Fibroblast of mammary gland (primary cell): ENCODE measurements at places on chromosomes 5 and 9.

DNA sequence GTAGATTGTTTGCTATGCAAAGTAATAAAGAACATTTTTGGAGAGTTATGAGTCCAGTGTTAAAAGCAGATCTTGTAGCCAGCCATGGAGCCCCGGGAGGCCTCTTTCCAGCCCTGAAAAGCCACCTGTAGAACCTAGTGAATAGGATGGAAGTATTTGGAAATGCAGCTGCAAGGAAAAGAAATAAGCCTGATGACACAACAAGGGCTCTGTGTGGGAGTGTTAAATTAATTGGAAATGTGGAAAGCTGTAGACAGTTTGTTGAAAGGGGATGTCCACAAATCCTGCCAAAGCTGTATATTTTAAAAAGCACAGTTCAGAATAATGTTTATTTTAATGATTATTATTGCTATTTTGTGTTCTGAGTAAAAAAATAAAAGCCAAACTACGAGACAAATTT, 152.5 kb upstream of the GHR start:
- no peak for DNase-seq

GRCh38 chr5:61298580-61298979, 33.5 kb upstream of the ZSWIM6 start:
- DNase-seq = no peak

- DNase-seq = no peak
Measured at GRCh38 chr5:684751-685216, 8.4 kb downstream of the TPPP start.

GRCh38 chr9:112180387-112180881, 5.3 kb upstream of the SUSD1 start:
- no peak for DNase-seq

DNA sequence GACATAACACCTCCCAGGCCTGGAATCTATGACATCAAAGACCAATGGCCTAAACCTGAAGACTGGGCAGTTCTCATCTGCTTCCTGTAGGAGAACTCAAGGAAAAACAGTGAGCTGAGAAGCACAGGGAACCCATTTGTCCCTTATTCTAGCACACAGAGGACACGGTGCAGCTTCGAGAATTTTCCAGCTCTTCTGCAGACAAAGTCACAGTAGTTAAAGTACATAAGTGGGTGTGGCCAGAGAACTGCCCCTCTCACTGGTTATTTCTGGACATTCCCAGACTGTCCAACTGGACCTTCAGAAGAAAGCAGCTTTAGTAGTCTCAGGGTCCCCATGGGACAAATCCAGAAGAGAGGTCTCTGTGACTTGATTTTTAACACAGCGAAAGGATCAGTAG, 114.6 kb downstream of the KLHL3 start:
- DNase-seq = no peak

DNA sequence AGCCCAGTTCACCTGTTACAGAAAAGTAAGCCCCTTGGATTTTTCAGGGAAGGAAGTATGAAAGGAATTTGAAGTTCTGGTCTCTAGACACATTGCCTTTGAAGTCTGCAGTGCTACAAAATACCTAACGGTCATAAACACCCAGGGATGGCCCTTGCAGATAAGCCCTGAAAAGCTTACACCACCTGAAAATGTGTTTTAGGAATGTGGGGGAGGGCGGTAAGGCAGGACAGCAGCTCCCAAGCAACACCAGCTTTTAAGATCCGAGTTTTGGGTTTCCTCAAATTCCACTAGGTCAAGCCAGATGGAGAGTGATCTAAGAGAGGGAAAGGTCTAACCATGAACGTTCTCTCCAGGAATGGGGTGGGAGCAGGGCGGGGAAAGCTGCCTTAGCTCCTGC, 114.1 kb upstream of the PANK3 start:
- DNase-seq = no peak

DNA sequence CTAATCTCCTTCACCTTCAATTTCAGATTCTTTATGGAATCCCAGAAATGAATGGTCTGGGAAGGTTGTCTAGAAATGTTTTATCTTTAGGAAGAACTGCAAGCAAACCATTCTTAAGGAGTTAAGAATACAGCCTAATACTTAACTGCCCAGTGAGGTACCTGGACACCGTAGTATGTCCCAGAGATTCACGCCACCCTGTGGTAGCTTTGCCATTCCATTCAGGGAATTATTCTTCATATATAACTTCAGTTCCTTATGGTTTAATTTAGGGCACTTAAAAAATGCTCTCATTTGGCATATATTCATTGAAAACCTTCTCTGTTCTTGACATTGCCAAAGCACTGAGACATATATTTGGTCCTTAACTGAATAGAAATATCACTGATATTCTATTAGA, 49.7 kb downstream of the ACTBL2 start:
- DNase-seq = peak; percentile 34

DNA sequence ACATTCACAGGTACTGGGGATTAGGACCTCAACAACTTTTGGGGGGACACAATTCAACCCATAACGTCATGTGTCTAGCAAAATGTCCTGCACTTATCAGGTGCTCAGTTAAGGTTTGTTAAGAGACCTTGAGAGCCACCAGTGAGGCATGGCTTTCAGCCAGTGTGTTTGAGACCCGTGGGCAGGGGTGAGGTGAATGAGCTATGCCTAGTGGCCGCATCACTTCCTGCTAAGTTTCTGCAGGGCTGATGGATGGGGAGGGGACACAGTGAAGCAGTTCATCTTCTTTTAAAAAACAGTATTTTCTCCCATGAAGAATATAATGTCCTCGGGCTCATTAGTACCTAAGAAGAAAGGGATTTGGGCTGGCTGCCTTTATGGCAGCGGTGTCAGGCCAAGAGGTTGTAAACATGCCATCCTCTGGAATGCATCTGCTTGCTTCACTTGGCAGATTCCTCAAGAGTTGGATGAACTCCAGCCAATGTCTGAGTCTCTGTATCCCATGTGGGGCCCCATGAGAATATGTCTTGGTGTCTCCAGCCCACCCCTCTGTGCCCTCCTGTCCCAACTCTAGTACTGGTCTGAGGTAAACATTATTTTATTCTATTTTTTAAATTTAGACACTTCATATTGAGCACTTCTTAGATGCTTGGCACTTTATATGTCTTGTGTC, 282.2 kb downstream of the CWC27 start:
- no peak for DNase-seq

- no peak for DNase-seq
Measured at GRCh38 chr9:124335320-124335707, 77.6 kb downstream of the NEK6 start.
